HuH-7.5 (cell line): ENCODE measurements at places on chromosomes 2 and 18.

DNA sequence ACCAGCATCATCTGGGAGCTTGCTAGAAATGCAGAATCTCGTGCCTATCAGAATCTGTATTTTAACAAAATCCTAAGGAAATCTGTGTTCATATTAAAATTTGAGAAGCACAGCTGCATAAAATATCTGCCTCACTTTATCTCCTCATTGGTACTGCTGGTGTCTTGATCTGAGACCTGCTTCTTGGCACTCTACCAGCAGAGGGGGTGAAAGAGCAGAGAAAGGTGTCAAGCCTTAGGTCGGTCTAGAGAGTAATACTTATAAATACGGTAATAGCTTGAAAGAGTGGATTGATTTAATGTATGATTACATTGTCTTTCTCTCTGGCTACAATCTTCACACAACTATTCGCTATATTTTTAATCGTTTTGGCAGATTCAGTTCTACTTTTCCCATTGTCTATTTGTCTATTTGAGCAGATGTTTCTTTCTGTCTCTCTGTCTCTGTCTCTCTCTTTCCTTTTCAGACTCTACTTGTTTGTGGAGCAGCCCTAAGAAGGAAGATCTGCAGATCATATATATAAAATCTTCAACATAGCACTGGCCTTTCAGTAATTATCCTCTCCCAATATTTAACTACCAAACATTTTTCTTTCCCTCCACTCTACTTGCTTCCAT, 1.7 kb upstream of the GCG start:
- DNase-seq: no peak

DNA sequence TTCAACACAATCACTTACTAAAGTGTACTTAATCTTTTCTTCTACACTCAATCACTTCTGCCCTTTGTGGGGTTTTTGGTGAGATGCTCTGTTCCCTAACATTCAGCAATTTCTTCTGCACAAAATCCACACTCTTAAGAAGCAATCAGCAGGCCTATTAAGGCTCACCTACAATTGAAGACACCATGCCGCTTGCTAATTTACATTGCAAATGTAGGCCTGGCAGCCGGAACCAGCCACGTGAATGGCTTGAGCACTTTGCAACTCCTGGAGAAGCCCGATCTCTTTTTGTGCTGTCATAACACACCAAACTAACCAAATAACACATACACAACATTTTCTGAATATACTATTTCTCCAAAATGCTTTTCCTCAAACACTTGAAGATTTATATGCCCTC, 66.3 kb downstream of the NYAP2 start:
- DNase-seq: no peak

DNA sequence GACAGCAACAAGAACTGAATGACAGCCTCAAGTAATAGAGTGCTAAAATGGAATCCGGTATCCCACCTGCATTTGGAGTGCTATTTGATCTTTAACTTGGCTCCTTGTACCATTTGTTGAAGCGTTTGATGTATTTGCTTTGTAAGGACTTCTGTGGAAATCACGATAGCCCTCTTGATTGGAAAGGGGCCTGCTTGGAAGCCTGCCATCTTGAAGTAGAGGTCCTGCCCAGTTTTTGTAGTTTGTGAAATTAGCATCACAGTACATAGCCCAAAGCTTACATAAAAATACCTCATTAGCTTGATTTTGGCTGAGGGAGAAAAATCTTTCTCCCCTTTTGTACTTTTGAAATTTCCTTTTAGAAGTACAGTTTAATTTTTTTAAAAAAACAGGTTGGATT, 2.7 kb downstream of the CDCA7 start:
- DNase-seq: no peak

GRCh38 chr2:223725494-223725893, 111.9 kb downstream of the AP1S3 start:
- peak; percentile 36 for DNase-seq

GRCh38 chr2:76275788-76276187, 565.1 kb upstream of the GCFC2 start:
- DNase-seq: no peak

DNA sequence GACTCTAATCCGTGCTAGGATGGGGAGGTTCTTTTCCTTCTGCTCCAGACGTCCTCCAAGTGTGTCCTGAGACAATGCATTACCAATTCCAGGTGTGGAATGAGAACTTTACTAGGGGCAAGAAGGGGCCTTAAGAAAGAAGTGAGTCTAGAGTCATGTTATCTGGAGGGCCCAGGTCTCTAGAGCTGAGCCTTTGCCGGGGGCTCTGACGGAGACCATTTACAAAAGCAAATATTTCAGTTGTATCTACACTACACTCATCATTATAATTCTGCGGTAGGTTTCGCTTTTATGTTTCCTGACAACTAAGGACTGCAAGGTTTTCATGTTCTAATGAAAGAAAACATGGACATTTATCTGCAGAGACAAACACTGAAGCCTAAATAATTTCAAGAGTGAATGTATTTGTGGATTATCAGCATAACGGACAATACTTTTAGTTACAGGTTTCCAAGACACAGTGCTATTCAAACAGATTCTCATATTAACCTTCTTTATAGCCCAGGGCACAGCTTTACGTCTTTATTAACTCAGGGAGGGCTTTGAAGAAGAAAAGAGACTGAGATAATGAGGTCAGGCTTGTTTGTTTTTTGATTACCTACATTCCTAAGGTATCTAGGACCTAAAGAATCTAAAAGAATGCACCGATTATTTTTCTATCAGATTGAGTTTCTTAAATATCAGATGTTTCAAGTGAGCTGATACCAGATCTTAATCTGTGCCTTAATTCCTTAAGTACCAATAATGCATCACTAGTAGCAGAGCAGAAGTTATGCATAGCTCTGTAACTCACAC, 15.0 kb upstream of the LAMA1 start:
- no peak for DNase-seq

DNA sequence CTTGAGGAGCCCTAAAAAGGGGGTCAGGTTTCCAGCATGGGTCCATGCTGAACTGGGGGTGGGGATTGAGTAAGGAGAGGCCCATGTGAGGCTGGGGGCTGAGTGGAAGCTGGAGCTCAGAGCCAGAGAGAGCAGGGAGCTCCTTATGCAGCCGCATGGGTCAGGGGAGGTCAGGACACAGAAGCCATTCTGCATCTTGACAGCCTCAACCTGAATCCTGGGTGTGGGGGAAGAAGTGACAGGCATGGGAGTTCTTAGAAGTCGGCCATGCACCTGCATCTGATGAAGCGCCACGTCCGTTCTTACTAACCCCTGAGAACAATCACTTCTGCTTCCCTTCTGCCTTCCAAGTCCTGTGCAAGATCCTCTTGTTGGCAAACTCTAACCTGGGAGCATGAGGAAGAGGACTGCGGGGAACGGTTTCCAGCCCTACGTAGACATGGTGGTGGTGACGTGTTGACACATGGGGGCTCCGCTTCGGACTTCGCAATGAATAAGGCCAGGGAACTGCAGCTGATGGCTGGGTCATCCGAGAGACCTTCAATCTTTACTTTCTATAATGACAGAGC, 22.3 kb downstream of the GNLY start:
- DNase-seq: no peak

DNA sequence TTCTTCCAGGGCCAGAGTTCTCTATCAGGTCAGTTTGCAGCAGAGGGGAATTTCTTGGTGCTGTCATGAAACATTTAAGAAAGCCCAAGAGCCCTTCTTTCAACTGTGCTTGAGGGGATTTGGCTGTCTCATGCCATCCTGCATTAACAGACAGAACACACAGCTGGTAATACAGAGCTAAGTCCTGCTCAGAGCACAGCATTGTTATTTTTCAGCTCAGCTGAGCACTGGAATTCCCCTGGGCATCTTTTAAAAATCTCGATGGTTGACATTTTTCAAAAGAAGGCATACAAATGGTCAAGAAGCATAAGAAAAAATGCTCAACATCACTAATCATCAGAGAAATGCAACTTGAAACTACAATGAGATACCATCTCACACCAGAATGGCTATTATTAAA, 14.9 kb upstream of the IL1R2 start:
- no peak for DNase-seq

GRCh38 chr2:237669283-237669627, 41.9 kb downstream of the LRRFIP1 start:
- no peak for DNase-seq

GRCh38 chr2:236015171-236015570, 153.0 kb downstream of the GBX2 start:
- no peak for DNase-seq

DNA sequence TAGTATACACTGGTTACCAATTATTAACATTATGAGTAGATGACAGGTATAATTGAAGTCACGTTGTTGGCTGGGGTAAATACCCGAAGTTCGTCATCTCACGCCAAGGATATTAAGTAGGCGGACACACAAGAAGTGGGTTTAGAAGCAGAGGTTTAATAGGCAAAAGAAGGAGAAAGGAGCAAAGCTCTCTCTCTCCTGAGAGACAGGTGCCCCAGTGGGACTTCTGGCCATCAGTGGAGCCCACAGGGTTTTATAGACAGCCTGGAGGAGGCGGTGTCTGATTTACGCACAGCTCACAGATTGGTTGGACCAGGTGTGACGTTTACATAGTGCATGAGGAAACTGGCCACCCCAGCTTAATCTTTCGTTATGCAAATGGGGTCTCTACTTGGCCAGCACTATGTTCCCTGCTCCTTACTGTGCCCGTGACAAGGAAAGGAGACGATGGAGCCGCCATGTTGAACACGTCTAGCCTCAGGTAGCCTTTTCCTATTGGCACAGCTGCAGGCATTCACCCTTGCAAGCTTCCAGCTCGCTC, 128.8 kb upstream of the KYNU start:
- no peak for DNase-seq

- no peak for DNase-seq
Measured at GRCh38 chr2:188746727-188747126, 227.4 kb upstream of the COL3A1 start.

DNA sequence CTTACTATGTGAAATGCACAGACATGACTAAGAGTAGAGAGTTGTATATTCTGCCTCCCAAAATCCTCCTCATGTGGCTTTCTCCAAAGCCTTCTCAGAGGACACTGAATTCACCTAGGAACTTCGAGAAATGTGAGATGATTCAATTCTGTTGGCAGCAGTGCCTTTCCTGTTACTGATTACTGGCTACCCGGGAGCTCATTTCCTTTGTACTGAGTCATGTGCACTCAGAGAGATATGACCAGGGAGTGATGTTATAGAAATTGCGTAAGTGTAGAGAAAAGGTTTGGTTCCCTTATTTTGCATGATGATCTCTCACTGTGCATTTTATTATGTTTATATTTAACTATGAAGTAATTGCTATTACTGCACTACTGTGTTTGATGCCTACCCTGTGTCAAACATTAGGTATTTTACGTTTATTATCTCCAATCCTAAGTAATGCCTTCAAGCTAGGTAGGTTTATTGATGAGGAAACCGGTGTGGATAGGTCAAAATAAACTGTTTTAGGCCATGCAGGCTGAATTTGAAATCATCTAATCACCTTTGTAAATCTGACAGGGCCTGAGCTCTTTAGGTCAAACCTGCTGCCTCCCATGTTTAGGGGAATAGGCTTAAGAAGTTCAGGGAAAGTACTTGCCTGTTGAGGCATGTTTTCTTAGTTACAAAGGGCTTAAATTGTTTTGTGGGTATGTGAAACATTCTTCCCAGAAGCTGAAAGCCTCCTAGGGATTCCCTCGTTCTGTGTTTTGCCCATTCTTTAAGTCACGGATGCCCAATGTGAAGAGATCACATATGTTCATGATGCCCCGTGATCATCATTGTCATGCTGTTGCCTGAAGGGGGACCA, 86.8 kb downstream of the FMNL2 start:
- peak; percentile 33 for DNase-seq

DNA sequence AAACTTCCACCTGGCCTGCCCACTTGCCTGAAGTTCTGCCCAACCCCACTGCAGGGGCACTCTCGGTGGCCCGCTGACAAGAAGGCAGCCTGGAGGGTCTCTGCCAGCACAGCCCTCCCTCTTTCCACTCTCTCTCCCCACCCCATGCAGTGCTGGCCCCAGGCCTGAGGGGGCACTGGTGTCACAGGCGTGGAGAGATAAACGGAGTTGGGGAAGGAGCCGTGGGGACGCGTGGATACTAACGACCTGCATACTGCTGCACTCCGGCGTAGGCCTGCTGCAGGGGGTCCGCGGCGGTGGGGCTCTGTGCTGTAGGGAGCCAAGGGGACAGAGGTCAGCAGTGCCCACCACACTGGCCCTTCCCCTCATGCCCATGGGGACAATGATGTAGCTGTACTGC, 299.3 kb downstream of the CELF4 start:
- DNase-seq: no peak

GRCh38 chr18:31044926-31045325, 2.4 kb upstream of the DSC3 start:
- no peak for DNase-seq

DNA sequence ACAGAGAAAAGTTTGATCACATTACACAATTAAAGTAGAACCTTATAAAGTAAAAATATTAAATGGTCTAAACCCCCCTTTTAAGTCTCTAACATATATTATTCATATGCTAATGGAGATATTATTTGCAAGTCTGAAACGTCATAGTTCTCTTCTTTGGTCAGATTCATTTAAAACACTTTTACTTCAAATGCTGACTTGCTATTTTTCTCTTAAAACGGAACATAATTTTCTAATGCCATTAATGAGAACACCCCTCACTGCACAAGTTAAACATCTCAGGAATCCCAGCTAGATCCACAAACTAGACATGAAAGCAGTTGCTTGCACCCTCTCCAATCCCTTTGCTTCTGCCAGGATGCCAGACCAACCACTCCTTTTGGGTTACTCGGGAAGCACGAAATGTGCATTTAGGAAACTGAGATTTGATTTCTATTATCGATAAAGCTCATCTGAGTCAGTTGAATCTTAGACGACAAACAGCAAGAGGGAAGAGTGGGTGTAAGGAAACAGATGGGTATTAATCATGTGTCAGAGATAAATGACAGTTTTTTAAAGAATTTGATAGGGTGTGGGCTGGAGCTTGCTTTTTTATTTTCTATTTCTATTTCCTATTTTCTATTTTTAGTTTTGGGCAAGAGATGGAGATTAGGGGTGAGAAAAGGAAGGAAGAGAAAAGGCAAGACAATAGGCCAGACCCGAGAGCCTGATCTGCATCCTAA, 1.5 kb downstream of the ADD2 start:
- DNase-seq: no peak

DNA sequence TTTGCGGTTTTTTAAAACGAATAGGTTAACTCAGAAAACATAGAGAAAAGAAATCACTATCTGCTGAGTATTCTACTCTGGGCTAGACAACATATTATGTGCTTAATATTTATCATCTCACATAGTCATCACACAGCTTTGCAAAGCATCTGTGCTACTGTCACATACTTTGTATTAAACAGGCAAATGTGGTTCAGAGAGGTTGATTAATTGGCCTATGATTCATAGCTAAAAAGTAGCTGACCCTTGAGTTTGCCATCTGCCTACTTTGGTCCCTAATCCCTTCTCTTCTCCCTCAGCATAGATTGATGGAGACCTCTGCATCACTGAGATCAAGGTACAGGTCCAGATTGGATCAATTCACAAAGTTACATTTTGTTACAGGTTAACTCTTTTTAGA, 21.4 kb downstream of the ANKRD30B start:
- DNase-seq: no peak

DNA sequence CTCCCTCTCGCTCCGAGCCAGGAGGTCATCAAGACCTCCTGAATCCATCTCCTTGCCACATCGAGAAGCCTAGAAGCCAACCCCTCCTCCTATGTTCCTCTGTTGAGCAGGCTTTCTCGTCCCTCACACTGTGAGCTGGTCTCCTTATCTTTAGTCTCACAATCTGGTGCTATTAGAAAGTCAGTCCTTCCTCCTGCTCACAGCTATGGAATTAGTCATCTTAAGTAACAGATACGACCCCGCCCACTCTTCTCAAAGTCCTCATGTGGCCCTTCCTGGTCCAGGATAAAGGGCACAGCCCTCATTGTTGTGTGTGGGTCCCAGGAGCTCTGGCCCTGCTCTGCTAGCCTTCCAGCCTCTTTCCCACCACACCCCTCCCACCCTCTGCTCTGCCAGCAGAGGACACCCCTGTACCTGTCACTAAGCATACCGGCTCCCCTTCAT, 41.4 kb upstream of the TRIB2 start:
- no peak for DNase-seq
